ENCODE measurements at places on chromosomes 16 and 17.

- DNase-seq = no peak
Measured at GRCh38 chr17:59311051-59311468, 20.4 kb upstream of the YPEL2 start.

DNA sequence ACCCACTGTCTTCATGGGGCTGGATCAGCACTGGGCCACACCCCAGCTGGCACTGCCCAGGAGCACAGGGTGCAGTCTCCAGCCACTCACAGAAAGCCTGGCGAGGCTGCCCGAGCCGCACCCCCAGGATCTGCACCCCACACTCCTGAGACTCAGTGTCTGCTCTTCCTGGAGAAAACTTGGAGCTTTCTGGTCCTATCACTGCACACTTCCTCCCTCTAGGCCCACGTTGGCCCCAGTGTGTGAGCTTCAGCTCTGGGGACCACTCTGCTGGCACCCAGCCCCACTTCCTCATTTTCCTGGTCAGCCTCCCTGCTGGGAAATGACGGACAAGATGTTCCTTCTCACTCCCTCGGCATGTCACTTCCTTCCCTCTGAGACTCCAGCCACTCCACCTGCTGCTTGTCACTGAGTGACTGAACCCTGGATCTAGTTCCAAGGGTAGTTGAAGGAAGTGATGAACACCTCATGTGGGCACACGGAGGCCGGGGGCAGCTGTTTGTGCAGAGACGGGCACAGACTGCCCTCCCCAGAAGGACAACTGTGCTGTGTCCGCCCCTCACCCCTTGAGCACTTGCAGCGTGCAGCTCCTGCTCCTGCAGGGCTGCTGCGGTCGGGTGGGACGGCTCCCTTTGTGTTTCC, 29.0 kb downstream of the ZC3H18 start:
- DNase-seq = no peak

DNA sequence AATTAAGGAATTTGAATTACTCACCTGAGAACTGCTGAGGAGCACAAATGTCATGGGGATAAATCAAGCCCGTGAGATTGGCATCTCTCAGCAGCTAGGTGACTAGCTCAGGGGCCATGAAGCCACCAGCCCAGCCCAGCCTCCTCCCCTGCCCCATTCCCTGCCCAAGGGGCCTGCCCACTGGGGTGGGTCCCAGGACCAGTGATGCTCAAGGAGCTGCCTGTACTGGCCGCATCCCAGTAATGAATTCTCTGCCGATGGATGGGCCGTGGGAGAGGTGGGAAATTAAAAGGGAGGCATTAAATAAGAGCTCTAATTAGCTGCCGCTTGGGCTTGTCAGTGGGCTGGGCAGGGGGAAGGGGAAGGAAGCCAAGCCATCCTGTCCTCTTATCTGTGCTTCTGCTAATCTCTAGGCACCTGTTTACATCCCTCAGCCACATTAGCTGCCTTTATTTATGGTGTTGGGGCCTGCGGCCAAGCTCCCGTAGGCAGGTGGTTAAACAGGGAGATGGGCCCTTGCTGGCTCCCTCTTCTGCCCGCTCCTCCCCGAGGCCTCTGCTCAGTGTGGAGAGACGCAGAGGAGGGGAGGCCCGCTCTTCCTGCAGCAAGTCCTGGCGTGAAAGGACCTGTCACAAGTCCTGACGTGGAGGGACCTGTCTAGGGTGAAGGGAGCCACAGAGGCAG, 48.8 kb downstream of the PIPOX start:
- no peak for DNase-seq

DNA sequence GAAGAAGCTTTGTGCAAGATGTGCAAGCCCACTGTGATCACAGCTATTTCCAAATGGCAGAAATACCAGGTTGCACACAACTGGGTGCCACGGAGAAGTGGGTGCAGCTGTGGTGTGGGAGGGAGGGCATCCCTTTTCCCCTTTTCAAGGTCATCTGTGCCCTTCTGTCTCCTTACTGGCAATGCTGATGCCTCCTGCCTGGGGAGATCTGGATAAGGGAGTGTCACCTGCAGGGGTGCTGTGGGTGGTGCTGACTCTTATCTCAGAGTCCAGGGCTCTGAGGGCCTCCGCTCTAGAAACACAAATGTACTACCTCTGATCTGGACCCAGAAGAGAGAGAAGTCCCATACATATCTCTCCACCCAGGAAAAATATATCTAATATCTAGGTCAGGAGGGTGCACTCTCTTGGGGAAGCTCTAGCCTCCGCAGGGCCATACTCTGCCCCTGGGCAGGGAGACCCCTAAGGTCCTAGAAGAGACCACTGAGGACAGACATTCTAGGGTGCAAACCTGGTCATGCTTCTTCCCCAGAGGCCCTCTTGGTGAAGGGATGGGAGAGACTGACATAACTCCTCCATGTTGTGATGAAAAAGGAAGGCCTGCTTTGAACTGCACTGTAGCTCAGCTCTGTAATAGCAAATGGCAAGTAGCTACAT, 18.5 kb downstream of the NPRL3 start:
- no peak for DNase-seq

DNA sequence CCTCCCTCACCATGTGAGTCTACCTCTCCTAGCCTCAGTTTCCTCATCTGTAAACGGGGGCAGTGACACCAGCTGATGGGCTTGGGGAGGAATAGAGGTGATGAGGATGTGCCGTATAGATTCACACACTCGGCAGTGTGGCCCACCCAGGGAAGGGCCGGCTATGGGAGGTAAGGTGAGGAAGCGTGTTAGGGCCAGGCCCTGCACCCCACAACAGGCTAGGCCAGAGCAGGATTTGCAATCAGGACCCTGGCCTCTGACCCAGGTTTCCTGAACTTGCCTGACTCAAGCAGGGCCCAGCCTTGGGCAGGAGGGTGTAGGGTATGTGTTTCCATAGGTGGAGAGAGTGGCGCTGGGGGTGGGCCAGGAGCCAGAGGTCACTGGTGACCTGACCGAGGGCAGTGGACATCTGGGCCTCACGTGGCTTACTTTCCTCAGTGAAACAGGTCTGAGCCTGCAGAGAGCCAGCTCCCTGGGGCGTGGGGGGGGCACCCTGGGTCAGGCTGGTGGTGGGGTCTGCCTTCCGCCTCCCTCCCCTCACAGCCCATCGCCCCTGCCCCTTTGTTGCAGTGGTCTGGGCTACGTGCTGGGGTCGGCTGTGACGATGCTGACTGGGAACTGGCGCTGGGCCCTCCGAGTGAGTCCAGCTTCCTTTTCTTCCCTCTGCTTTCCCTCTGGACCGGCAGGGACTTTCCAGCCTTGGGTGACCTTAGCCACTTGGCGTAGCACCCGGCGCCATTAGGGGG, 12.8 kb downstream of the SPNS3 start:
- no peak for DNase-seq

- DNase-seq = no peak
Measured at GRCh38 chr16:73095142-73095820, 47.4 kb upstream of the ZFHX3 start.

DNA sequence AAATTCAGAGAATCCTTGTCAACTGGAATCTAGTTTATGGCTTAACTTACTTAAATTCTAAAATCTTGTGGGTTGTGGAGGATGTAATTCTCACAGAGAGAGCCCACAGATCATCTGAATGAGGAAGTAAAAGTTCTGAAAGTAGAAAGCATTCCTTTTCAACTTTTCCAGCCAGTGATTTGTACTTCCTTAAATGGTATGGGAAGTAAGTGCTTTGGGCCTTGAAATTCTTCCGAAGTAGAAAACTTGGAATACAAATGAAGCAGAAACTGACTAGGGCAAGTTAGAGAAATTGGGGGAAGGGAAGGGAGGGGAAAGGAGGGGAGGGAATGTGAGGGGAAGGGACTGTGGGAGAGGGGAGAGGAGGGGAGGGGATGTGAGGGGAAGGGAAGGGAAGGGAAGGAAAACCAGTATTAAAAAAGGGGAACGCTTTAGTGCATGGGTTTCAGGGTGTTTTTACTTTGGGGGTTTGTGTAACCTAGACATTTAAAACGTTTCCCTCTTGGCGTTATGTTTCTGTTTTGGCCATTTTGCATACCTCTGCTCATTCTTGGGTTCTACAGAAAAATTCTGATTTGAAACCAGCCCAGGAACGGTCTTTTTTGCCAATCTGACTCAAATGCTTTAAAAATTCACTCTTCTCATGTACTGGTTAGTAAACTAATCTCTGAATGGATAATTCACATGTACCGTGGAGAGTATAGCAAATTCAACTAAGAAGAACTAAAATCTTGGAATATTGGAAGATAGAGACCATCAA, 15.5 kb upstream of the SNTB2 start:
- DNase-seq = no peak

DNA sequence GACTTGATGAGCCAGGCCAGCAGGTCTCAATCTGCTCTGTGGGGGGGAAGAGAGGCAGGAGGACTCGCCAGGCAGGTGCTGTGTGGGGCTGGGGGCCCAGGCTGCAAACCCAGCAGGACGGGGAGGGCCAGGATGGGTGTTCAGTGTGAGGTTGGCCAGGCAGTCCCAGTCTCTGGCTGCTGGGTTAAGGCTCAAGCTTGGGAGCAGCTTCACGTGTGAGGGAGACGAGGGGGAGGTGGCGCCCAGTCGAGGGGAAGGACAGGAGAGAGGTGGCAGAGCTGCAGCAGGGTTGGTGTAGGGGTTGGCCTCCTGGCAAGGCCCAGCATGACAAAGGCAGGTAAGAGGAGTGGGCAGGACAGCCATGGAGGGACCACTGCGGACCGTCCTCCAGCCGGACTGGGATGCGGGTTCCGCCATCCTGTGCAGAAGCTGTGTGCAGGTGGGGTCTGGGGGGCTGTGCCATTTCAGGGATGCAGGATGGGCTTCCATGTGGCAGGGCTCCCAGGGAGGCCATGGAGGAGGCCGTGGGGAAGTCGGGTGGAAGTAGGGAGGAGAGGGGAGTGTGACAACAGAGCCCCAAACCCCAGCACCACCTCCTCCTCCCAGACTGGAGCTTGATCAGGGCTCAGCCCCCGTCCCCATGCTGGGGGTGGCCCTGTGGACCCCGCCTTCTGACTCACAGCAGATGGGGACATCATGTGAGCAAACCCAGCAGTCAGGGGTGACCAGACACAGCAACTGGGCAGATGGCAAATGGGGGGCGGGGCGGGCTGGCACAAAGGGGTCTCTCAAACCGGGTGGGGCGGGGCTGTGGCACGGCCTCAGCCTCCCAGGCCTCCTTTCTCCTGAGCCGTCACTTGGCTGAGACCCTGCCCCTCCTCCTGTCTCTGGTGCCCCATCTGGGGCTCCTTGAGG, 2.8 kb downstream of the ADGRG1 start:
- no peak for DNase-seq

GRCh38 chr17:63477480-63478440, 899 bp downstream of the ACE start:
- DNase-seq = no peak

- no peak for DNase-seq
Measured at GRCh38 chr16:50120711-50121110, 32.4 kb upstream of the TENT4B start.

- DNase-seq = no peak
Measured at GRCh38 chr17:50620858-50621257, 13.8 kb upstream of the ABCC3 start.

DNA sequence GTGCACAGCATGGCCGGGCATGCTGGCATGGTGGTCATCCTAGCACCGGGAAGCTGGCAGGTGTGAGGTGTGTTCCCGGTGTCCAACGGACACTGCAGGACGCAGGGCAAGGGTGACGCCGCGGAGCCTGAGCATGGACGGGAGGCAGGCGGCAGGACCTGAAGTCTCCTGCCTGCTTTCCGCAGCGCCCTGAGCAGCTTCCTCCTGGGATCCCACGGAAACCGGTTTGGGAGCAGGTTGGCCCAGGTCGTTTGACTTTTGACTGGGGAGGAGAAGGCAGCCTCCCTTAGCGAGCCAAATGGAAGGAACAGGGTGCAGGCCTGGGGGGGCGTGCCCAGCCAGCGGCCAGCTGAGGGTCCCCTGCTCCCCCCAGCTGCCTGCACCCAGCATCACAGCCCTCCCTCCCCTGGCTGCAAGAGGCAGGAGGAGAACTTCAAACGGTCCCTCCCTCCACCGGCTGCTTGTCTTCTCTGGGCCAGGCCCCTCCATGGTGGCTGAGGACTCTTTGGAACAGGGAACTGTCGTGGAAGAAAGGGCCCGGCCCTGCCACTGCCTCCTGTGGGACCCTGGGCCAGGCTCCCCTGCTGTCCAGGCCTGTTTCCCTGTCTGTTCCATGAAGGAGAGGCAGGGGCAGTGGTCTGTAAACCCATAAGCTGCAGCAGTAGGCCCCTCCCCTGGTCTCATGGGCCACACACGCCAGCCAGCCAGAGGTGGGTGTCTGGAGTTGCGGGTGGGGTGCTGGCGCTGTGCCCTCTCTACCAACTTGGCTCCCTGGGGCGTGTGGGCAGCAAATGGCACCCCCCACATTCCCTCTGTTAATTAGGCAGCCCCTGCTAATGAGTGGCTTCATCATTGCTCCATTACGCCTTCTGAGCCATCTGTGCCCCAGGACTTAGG, 7.8 kb upstream of the ADGRG1 start:
- DNase-seq = no peak

GRCh38 chr16:5607169-5607568, 509.6 kb upstream of the EEF2KMT start:
- no peak for DNase-seq

- DNase-seq = no peak
Measured at GRCh38 chr16:84763629-84764028, 56.2 kb upstream of the CRISPLD2 start.

DNA sequence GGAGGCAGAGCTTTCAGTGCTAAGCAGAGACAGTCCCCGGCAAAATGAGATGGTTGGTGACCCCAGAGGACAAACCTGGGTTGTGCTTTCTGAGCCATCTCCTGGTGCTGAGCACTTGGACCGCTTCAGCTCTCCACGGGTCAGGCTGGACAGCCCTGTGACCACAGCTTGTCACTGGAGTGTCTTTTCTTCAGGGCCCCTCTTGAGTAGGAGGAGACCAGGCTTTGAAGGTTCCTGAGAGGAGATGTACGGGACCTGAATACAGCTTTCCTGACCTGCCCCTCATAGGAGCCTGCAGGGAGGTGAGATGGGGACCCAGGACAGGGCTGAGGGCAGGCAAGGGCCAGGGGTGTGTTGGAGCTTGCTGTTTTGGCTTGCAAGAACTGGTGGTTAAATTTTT, 17.8 kb upstream of the ADGRG1 start:
- DNase-seq = no peak

DNA sequence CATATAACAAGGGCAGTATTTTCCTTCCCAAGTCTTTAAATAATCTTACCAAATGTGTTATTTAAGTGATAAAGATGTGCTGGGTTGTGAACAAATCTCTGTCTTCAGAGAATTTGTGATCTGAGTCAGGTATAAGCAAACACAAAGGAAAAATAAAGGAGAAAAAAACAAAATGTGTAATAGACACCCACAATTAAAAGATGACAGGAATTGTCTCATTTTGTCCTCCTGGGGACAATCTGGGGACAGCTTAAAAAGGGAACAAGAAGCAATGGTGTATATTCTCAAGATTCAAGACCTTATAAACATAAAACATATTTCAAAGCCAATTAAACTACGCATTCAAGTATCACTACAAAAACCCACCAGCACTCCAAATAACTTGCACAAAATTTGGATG, 107.2 kb downstream of the TRIM37 start:
- DNase-seq = no peak

DNA sequence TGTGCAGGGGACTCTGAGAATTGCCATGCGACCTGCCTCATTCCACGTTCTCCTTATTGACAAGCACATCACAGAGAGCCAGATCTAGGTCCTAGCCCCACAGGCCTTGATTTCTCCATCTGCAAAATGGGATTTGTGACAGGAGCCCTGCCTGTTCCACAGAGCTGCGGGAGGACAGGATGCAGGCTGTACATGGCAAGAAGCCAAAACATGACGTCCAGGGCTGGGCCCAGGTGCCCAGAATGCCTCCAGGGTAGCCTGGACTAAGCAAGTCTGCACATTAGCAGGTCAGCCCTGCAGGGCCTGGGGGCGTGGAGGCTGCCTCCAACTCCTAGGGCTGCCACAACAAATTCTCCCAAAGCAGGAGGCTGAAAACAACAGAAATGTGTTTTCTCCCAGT, 235.7 kb upstream of the SDK2 start:
- no peak for DNase-seq
